Ascending aorta (tissue), 2 donors: ENCODE measurements at places on chromosomes 6 and 20. TPM values are rescaled to one million over a fixed set of nuclear protein-coding genes. Genes with fewer than 3 reads are reported as not detected.

Gene NOX3
- not detected for total RNA-seq

GRCh38 chr20:58129721-58130151, 98.7 kb downstream of the ANKRD60 start:
- H3K27ac ChIP-seq, result peak overlapping the region; percentile 77
- peaks cover 61% of the 10 kb centered on the region for H3K4me1 ChIP-seq
- no peaks in the 10 kb centered on the region for H3K27me3 ChIP-seq
- DNase-seq, result peak; percentile 56
- H3K36me3 ChIP-seq, result no peaks in the 10 kb centered on the region
- no peak overlapping the region for H3K4me3 ChIP-seq

Gene CYP21A2
- 14.0 TPM for total RNA-seq

GRCh38 chr20:53570446-53571276, 23.0 kb downstream of the ZNF217 start:
- no peak for DNase-seq
- H3K4me1 ChIP-seq, result no peaks in the 10 kb centered on the region
- H3K27me3 ChIP-seq, result no peaks in the 10 kb centered on the region
- no peak overlapping the region for H3K4me3 ChIP-seq
- H3K36me3 ChIP-seq, result peaks cover 85% of the 10 kb centered on the region

- H3K4me1 ChIP-seq, result no peaks in the 10 kb centered on the region
- H3K27ac ChIP-seq, result no peak overlapping the region
- H3K36me3 ChIP-seq, result no peaks in the 10 kb centered on the region
- no peak overlapping the region for H3K4me3 ChIP-seq
- no peaks in the 10 kb centered on the region for H3K27me3 ChIP-seq
Measured at GRCh38 chr20:6848041-6848440, 80.6 kb downstream of the BMP2 start.

GRCh38 chr20:17518339-17519052, 12.7 kb downstream of the BFSP1 start:
- DNase-seq, result no peak
- no peaks in the 10 kb centered on the region for H3K36me3 ChIP-seq
- no peaks in the 10 kb centered on the region for H3K4me1 ChIP-seq
- no peak overlapping the region for H3K27ac ChIP-seq
- no peaks in the 10 kb centered on the region for H3K27me3 ChIP-seq
- no peak overlapping the region for H3K4me3 ChIP-seq

DNA sequence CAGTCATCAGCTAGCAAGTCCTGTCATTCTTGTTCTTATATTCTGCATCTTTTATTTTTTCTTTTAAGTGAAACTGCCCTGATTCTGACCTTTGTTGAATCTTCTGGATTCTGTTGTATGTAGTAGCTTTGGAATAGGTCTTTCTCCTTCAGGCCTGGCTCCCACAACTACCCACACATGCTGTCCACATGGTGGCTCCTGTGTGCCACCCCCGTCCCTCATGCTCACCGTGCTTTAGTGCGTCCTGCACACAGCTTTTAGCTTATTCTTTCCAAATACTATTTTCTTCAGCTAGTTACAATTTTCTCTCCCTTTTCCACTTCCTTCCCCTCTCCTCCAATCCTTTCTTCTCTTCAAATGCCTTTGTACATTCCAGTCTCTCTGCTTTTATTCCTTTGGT, 61.8 kb downstream of the CTNNBL1 start:
- H3K36me3 ChIP-seq, result peaks cover 36% of the 10 kb centered on the region
- no peak overlapping the region for H3K27ac ChIP-seq
- no peak overlapping the region for H3K4me3 ChIP-seq
- no peak for DNase-seq
- H3K4me1 ChIP-seq, result no peaks in the 10 kb centered on the region
- H3K27me3 ChIP-seq, result no peaks in the 10 kb centered on the region

- H3K4me3 ChIP-seq, result no peak overlapping the region
- H3K27ac ChIP-seq, result no peak overlapping the region
- H3K4me1 ChIP-seq, result peaks cover 2% of the 10 kb centered on the region
Measured at GRCh38 chr20:13274275-13274861, 53.3 kb downstream of the ISM1 start.

- no peak for DNase-seq
Measured at GRCh38 chr6:158861686-158862381, 42.7 kb upstream of the EZR start.

Gene CDH4
- total RNA-seq, result not detected

- H3K4me3 ChIP-seq, result no peak overlapping the region
- H3K27me3 ChIP-seq, result no peaks in the 10 kb centered on the region
- no peak overlapping the region for H3K27ac ChIP-seq
- no peak for DNase-seq
- H3K4me1 ChIP-seq, result no peaks in the 10 kb centered on the region
Measured at GRCh38 chr6:149190224-149190831, 127.2 kb upstream of the TAB2 start.

DNA sequence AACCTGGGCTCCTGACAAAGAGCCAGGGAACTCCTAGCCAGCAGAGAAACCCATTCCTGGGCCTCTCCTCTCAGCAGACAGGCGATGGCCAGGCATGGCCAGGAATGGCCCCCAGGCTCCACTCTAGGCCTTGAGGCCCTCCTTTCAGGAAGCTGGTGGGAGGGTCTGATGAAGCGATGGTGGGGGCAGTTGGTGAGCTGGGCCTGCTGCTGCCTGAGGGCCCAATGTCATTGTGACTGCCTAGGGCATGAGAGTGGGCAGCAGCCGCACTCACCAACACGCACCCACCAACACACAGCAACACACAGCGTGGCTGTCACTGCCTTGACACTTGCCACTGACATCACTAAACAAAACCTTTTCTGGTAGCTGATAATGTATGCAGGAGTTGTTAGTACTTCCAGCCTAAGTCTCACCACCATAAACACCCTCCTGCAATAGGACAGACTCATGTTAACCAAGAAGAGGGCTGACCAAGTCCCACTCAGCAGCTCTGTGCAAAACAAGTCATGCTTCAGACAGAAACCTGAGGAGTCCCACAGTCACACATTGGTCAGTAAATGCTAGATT, 69.3 kb downstream of the ABHD12 start:
- no peaks in the 10 kb centered on the region for H3K27me3 ChIP-seq
- no peak for DNase-seq
- no peaks in the 10 kb centered on the region for H3K4me1 ChIP-seq
- H3K4me3 ChIP-seq, result no peak overlapping the region
- H3K36me3 ChIP-seq, result peaks cover 4% of the 10 kb centered on the region
- H3K27ac ChIP-seq, result no peak overlapping the region

- H3K4me3 ChIP-seq, result no peak overlapping the region
- H3K27ac ChIP-seq, result no peak overlapping the region
- DNase-seq, result no peak
- no peaks in the 10 kb centered on the region for H3K27me3 ChIP-seq
- H3K36me3 ChIP-seq, result no peaks in the 10 kb centered on the region
- H3K4me1 ChIP-seq, result no peaks in the 10 kb centered on the region
Measured at GRCh38 chr6:15337582-15337981, 91.7 kb downstream of the JARID2 start.

DNA sequence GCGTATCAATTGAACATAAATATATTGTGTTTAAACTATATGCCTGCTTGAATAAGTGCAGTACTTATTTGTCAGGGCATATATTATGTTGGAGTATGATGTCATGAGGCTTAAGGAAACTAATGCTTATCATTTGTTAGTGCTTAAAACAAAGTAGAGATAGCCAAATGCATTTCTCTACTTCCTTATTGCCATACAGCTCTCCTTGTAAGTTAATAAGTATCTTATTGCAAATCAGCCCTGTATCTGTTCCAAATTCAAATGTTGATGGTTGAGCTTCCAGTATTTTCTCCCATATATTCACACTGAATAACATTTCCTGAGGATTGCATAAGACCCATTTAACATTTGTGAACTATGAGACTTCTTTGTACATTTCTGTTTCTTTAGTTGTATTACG, 57.8 kb downstream of the CARMIL1 start:
- H3K27me3 ChIP-seq, result no peaks in the 10 kb centered on the region
- H3K4me1 ChIP-seq, result peaks cover 33% of the 10 kb centered on the region
- no peak overlapping the region for H3K27ac ChIP-seq
- H3K36me3 ChIP-seq, result no peaks in the 10 kb centered on the region
- no peak overlapping the region for H3K4me3 ChIP-seq

GRCh38 chr20:11799281-11799684, 118.4 kb upstream of the BTBD3 start:
- H3K4me1 ChIP-seq, result no peaks in the 10 kb centered on the region
- H3K36me3 ChIP-seq, result no peaks in the 10 kb centered on the region

- no peak overlapping the region for H3K4me3 ChIP-seq
- H3K27me3 ChIP-seq, result no peaks in the 10 kb centered on the region
- no peaks in the 10 kb centered on the region for H3K36me3 ChIP-seq
- no peak for DNase-seq
- H3K4me1 ChIP-seq, result peaks cover 7% of the 10 kb centered on the region
- no peak overlapping the region for H3K27ac ChIP-seq
Measured at GRCh38 chr6:38016824-38017223, 197.3 kb downstream of the ZFAND3 start.

Gene ECT2L
- not detected for total RNA-seq

Gene MLN
- total RNA-seq, result not detected

- DNase-seq, result peak; percentile 81
- H3K36me3 ChIP-seq, result no peaks in the 10 kb centered on the region
- no peaks in the 10 kb centered on the region for H3K27me3 ChIP-seq
- H3K27ac ChIP-seq, result peak overlapping the region; percentile 96
- H3K4me3 ChIP-seq, result peak overlapping the region; percentile 95
Measured at GRCh38 chr6:110875548-110876169, 1.1 kb downstream of the AMD1 start.

DNA sequence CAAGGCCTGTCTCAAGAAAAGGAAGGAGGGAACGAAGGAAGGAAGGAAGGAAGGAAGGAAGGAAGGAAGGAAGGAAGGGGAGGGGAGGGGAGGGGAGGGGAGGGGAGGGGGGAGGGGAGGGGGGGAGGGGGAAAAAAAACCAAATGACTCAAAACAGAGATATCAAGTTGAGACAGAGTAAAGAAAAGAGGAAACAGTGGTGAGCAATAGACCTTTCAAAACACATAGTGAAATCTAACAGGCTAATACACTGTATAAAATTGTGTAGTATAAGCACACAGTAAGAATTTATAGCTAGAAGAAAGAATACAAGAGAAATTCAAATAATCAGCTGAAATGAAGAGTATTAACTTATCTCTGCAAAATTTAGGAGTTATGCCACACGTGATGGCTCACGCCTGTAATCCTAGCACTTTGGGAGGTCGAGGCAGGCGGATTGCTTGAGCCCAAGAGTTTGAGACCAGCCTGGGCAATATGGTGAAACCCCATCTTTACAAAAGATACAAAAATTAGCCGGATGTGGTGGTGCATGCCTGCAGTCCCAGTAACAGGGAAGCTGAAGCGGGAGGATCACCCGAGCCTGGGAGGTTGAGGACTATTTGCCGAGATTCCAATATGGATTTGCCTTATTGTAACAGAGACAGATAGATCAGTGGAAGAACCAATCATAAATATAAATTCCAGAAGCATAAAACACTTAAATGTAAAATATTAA, 123.2 kb downstream of the PRND start:
- DNase-seq, result no peak
- H3K4me1 ChIP-seq, result no peaks in the 10 kb centered on the region
- no peak overlapping the region for H3K27ac ChIP-seq
- H3K4me3 ChIP-seq, result no peak overlapping the region

GRCh38 chr6:210778-211374, 81.4 kb upstream of the DUSP22 start:
- DNase-seq, result no peak
- H3K36me3 ChIP-seq, result no peaks in the 10 kb centered on the region
- no peaks in the 10 kb centered on the region for H3K27me3 ChIP-seq
- no peak overlapping the region for H3K4me3 ChIP-seq
- H3K4me1 ChIP-seq, result no peaks in the 10 kb centered on the region
- no peak overlapping the region for H3K27ac ChIP-seq

DNA sequence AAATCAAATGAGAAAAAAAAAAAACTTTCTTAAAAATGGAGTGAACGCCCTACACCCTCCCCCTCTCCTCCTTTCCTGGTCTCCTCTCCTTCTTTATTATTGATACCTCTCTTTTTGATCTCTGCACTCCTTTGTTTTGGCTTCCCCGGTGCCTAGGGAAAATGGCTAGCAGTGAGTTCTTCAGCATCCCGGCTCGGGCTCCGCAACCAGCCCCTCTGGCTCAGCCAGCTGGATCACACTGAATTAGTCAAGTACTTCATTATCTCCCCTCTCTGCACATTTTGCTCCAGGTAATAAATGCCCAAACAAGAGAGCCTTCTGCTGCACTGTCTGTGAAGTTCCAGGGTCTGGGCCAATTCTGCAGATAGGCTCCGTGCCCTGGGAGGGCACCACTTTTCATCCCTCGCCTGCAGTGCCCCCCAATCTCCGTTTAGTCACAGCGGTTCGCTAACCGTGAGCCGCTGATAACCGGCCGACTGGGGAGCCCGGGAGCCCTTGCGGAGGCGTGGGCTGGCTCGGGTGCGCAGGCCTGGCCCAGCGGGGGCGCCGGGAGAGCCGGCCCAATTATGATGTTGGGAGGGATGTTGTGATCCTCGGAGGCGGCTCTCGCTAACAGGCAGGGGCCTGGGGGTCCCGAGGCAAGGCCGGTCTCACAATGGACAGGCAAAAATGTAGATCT, 301.9 kb downstream of the TFAP2A start:
- H3K27ac ChIP-seq, result no peak overlapping the region
- no peaks in the 10 kb centered on the region for H3K27me3 ChIP-seq
- no peaks in the 10 kb centered on the region for H3K4me1 ChIP-seq
- H3K36me3 ChIP-seq, result no peaks in the 10 kb centered on the region
- no peak overlapping the region for H3K4me3 ChIP-seq

Gene FBXO5
- total RNA-seq, result not detected

DNA sequence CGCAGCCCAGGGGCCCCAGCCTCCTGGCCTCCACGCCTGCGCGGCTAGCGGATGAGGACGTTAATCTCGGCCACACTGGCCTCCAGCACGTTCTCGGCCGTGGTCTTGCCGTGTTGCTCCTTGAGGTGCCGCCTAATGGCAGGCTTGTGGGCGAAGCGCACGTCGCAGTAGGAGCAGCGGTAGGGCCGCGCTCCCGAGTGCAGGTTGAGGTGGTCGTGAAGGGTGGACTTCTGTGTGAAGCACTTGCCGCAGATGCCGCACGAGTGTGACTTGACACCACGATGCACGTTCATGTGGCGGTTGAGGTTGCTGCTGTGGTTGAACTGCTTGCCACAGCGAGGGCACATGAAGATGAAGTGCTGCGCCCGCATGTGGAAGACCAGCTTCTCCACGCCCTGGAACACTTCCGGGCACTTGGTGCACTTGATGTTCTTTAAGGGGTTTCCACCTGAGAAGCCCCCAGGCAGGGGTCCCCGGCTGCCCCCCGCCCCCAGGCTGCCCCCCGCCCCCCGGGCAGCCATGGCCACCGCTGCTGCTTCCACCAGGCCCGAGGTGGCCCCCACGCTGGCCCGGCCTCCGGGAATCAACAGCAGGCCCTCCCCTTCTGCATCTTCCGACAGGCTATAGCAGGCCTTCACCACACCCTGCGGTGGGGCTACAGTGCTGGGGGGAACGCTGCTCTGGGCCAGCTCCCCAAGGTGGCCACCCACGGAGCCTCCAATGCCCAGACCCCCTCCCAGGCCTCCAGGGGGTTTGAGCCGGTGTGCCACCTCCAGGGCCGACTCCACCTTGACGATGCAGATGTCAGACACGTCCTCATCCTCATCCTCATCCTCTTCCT, 1.8 kb downstream of the ZBTB12 start:
- H3K4me3 ChIP-seq, result no peak overlapping the region
- H3K27ac ChIP-seq, result peak overlapping the region; percentile 77

Gene MUC22
- total RNA-seq, result not detected

Gene GCNT2
- 16.7 TPM for total RNA-seq
